A172 (cell line): ENCODE measurements at places on chromosomes 13 and 19.
A peak's percentile ranks its signal among the peaks of the same experiment; 100 is the strongest.

DNA sequence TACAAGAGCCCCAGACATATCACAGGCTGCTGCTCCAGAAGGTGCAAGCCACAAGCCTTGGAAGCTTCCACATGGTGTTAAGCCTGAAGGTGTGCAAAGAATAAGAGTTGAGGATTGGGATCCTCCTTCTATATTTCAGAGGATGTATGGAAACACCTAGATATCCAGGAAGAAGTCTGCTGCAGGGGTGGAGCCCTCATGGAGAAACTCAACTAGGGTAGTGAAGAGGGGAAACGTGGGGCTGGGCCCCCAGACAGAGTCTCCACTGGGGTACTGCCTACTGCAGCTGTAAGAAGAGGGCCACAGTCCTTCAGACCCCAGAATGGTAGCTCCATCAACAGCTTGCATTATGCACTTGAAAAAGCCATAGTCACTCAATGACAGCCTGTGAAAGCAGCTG, 1444.0 kb downstream of the SLITRK1 start:
- DNase-seq = no peak

- DNase-seq = no peak
Observed at GRCh38 chr19:55696301-55697068, 21.5 kb downstream of the EPN1 start.

- DNase-seq = no peak
Observed at GRCh38 chr13:25727810-25728209, 324.0 kb downstream of the SHISA2 start.

DNA sequence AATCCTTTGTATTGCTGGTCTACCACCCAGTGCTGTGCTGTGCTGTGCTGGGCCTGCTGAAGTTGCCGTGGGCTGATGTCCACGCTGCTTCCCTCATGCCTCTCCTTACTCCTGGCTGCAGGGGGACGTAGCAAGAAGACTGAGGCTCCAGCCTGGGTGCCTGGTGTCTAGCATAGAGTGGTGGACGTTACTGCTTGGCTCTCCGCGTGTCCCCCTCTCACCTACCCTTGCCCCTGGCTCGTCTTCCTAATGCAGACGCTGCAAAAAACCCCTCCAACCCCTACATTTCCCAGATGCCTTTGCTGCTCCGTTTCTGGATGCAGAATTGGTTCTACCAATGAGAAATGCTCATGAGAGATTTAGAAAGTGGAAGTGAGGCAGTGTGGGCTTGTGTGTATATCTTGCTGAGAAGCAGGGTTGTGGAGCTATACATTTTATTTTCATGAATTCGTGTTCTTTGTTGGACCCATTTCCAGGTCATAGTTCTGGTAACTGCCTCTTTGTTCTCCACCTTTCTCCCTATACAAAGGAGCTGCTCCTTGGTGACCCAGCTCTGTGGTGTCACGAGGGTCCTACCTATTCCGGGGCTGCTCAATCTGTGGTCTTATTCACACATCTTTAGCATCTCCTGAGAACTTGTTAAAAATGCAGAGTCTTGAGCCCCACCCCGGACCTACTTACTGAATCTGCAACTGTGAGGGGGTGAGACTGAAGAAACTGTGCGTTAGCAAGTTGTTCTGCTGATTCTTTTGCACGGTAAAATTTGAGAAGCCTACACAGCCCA, 7.9 kb upstream of the DENND1C start:
- no peak for DNase-seq

GRCh38 chr13:53781941-53782340, 753.3 kb downstream of the OLFM4 start:
- no peak for DNase-seq

GRCh38 chr19:40055832-40056504, at the start of gene ZNF780B:
Gene ZNF780B (minus strand): TSS chr19:40056231. CDS start chr19:40050332, 5,899 bp downstream.
- DNase-seq = peak; percentile 61

GRCh38 chr13:65582160-65582559, 1648.0 kb downstream of the PCDH9 start:
- DNase-seq = no peak

DNA sequence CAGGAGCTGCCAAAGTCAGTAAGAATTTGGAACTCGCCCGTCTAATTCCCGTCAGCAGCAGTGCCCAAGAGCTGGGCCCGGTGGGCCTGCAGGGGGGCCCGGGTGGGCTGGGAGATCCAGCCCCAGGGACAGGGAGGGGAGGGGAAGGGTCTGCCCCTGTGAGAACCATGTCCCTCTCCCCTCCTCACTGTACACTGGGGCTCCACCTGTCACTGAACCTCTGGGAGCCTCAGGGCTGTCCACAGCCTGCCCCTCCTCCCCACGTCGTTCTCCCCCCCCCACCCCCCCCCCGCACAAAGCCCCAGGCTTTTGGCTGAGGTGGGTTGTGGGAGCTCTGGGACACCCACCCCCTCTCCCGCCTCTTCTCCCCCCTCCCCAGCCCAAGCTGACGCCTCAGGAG, 8.2 kb downstream of the ZNF296 start:
- no peak for DNase-seq

DNA sequence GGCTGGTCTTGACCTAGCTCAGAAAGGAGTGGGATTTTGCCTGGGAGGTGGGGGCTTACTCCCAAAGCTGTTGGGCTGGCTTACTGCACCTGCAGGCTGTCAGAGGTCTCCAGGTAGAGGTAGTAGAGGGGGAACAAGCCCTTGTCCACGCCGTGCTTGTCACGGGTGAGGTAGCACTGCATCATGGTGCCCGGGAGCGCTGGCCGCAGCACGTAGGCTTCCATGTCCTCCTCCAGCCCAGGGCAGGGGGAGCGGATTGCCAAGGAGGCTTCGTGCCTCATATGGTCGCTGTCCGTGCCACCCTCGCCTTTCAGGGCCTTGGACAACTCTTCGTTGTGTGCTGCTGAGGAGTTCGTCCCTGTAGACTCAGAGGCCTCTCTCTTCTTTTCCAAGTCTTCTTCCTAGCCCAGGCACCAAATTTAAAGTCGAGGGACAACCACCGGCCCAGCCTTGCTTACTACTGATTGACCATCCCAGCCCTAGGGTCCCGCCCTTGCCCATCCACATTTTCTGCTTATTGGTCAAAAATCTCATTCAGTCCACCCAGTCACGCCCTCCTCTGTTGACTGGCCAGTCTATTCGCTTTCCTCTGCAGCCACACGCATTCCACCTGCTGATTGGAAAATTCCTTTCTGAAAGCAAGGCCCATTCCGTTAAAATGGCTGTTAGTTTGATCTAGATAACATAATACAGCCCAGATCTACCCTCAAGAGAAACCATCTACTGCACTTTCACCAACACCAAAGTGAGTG, 10.5 kb downstream of the TULP2 start:
- peak; percentile 21 for DNase-seq

GRCh38 chr13:106981051-106981450, 413.1 kb upstream of the ARGLU1 start:
- DNase-seq = no peak

- DNase-seq = no peak
Observed at GRCh38 chr13:31278869-31279268, 79.1 kb downstream of the B3GLCT start.

GRCh38 chr13:23722726-23723453, 152.7 kb downstream of the TNFRSF19 start:
- DNase-seq = no peak

DNA sequence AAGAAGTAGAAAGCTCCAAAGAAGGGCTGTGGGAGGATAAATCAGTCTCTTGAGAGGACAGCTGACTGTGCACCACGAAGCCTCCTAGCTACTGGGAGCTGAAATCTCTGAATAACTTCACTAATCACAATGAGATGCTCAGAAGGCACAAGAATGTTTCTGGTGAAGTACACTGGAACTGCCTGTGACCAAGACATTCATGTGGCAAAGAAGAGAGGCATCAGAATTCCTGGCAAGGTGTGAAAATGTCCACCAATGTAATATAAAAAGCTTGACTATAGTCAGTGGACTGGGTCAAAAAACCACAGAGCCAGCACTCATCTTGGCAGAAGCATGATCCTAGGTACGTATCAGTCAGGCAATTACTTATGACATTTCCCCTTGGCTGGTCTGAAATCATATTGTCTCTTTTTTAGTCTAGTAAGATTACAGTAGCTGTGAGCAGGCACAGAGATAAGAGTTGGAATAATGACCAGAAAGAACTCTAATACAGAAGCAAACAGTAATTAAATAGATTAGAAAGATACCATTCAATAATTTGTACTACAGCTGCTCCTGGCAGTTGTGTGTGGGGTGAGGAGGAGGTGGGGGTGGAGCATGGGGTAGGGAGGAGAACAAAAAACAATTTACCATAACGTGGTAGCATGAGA, 434.7 kb downstream of the DIAPH3 start:
- no peak for DNase-seq

DNA sequence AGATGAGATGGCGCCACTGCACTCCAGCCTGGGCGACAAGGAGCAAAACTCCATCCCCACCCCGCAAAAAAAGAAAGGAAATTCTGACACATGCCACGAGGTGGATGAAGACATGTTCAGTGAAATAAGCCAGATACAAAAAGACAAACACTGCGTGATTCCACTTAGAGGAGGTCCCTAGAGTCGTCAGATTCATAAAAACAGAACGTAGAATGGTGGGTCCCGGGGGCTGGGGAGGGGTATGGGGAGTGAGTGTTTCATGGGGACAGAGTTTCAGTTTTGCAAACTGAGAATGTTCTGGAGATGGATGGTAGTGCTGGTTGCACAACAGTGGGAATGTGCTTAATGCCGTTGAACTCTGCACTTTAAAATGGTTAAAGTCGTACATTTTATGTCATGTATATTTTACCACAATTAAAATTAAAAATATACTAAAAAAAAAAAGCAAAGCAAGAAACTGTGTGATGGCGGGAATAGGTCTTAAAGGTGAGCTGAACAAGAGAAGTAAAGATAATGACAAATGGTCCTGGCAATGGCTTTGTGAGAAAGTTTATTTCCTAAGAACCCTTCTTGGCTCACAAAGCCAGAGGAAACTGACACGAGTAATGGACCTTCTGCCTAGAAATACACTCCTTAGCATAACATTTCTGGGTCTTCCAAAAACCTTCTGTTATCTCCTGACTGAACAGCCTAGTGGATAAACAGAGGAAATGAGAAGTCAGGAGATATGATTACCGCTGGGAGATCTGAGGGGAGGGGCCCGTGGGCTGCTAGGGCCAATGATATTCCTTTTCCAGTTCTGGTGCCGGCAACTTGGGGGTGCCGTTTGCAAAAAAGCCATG, 4.2 kb upstream of the SPC24 start:
- DNase-seq = no peak

DNA sequence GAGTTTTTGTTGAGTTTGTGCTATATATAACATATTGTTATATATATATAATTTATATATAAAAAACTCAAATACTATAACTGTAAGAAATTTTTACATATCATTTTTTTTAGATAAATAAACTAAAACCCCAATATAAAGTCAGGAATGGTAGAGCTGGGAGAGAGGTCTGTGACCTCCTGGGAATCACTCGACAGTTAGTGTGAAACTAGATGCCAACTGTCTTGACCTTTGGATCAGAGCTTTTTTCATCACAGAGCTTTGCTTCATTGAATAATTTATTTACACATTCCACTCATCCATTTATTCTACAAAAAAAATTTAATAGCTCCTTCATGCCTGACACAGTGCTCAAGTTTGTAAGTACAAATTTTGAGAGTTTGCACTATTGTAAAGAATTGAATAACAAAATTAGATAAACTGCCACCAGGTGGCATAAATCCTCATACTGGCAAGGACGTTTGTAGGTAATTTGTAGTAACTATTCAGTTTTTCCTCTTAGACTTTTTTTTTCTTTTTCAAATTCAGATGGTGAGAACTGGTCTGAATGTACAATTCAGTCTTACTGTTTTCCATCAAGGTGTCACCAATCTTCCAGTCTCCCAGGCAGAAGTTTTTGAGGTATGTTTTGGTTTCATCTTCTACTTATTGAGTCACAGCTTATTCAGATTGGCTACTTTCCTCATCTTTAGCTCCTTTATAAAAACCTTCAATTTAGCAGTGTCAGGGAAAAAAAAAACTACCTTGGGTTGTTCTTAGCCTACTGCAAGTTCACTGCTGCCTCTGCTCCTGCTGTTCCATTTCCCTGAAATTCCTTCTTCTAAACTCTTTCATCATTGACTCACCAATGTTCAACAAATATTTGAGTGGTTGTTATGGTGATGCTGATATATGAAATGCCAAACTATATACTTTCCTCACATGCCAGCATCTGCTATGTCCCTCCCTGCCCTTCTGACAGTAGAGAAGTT, 28.7 kb downstream of the LACC1 start:
- DNase-seq = peak; percentile 41

GRCh38 chr13:50401049-50401505, 385.8 kb downstream of the KCNRG start:
- DNase-seq = peak; percentile 64

DNA sequence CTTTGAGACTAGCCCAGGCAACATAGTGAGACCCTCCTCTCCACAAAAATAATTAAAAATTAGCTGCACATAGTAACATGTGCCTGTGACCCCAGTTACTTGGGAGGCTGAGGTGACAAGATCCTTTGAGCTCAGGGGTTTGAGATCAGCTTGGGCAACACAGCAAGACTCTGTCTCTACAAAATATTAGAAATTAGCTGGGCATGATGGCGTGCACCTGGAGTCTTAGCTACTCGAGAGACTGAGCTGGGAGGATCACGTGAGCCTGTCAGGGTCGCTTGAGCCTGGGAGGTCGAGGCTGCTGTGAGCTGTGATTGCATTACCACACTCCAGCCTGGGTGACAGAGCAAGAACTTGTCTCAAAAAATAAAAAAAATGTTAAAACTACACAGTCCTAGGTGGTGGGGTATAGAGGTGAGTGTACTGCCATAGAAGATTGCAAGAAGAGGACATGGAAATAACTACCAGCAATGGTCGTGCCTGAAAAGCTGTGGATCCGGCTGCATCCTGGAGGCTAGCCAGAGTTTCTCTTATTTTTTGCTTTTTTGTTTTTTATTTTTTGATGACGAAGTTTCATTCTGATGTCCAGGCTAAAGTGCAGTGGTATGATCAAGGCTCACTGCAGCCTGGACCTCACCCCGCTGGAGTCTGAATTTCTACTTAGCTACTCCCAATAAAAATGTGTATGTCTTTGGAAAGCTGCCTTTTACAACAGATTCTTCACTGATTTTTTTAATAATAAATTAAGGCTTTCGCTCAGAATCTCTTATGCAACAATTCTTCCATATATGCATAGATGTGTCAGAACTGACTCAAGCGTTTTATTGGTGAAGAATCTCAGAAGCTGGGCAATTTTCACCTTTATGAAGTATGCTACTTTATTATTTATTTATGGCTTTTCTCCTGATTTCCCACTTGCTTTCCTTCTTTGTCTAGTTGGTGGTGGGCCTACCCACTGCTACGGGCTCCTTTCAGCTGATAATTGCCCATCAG, 393.8 kb downstream of the TSHZ3 start:
- DNase-seq = no peak

- DNase-seq = no peak
Observed at GRCh38 chr19:51389143-51389542, 1.2 kb downstream of the C19orf84 start.

GRCh38 chr13:74067818-74068217, 66.4 kb downstream of the KLF12 start:
- peak; percentile 55 for DNase-seq
